ENCODE measurements at places on chromosomes 3 and 15.

DNA sequence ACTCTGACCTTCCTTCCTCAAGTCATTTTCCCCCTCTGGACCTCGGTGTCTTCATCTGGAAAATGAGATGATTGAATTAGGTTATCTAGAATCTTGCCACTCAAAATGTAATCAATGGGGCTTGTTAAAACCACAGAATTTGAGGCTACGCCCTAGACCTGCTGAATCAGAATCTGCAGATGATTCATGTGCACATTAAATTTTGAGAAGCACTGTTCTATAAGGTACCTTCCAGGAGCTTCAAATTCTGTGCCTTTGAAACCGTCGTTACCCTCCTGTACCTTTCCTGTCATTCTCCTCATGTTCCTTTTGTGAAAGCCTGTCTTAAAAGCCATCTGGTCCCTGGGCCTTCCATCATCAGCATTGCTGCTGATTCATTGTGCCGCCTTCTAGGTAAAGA, 172.4 kb upstream of the TOPAZ1 start:
- no peak for DNase-seq

DNA sequence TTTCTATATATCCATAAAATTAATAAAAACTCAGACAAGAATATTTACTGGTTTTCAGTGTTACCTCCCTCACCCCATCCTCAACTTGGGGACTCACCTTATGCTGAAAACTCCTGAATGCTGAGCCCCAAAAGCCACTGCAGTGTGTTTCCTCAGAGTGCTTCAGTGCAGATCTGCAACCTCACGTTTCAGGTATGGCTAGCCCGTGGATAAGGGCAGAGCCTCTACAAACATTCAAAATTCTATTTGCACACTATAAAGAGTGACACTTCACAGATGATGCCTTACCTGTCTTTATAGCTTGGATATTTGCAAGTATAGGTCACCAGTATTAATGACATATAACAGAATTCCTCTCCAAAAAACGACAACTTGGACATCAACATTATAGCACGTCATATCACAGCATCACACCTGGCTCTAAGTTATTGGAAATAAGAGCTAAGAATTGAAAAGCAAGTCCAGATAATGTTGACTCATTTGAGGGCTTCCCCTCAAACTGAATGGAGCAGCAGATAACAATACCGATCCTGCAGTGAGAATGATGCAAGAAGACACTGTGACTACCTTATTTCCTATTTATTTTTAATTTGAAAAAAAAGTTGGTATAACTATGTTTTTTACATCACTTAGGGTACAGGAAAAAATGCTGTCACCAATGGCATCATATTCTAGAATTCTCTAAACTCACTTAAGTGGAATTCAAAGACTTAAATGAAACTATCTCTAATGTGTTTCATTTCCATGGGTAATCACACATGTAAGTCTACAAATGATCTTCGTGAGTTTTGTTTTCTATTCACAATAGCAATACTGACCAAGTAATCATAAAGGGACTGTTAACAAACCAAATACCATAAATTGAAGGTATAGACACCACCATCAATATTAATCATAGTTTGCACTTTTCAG, 40.7 kb upstream of the RSL24D1 start:
- no peak for DNase-seq

DNA sequence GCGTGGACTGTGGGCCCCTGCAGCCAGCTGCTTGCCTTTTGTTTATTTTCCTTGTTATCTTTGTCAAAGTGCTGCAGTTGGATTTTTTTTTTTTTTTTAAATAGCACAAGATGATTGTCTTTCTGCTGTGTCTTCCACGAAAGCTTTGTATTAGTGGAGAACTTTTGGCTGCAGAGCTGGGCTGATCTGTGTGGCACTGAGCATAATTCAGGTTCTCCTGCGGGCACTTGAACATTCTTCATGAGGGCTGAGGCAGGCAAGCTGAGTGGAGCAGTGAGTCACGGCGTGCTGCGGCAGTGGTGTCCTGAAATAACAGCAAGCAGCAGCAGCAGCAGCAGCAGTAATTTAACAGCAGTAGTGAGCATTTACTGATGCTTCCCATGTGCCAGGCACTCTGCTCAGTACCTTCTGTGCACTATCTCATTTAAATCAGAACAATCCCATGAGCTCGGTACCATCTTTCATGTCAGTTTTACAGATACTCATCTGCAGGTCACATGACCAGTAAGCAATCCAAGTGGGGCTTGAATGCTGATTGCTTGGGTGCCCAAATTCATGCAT, 45.8 kb downstream of the MITF start:
- DNase-seq = no peak

DNA sequence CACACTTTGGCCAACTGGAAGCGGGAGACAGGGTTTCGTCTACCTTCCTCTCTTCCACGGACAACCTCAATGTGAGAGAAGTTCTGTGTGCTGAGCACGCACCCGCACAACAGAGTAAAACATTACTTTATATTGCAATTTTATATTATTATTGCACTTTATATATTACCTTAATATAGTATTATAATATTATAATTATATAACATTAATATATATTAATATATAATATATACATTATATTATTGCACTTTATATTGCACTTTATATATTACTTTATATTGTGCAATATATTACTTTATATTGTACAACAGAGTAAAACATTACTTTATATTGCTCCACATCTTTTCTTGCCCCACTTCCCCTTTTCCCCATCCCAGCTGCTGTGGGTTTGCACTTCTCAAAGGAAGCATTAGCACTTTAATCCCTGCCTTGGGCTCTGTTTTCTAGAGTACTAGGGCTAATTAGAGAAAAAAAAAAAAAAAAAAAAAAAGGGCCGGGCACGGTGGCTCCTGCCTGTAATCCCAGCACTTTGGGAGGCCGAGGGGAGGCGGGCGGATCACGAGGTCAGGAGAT, 76.4 kb upstream of the SLC4A7 start:
- no peak for DNase-seq

DNA sequence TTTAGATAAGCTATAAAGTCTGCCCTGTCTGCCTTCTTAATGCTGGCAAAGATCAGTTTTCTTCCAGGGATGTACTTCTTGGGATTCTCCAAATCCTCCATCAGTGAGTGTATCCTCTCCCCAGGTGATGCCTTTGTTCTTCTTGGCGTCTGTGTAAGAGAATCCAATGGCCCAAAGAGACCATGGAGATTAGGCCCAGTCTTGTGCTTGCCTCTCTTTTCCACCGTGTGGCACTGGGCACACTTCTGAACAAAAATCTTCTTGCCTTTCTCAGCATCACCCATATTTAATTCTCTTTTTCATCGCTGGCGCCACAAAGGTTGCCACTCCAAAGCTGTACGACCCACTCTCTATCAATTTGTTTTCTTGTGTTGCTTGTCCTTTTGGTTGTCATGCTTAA, 32.2 kb upstream of the TAMM41 start:
- no peak for DNase-seq

- DNase-seq = no peak
Observed at GRCh38 chr3:142735462-142735861, 11.6 kb downstream of the TRPC1 start.

DNA sequence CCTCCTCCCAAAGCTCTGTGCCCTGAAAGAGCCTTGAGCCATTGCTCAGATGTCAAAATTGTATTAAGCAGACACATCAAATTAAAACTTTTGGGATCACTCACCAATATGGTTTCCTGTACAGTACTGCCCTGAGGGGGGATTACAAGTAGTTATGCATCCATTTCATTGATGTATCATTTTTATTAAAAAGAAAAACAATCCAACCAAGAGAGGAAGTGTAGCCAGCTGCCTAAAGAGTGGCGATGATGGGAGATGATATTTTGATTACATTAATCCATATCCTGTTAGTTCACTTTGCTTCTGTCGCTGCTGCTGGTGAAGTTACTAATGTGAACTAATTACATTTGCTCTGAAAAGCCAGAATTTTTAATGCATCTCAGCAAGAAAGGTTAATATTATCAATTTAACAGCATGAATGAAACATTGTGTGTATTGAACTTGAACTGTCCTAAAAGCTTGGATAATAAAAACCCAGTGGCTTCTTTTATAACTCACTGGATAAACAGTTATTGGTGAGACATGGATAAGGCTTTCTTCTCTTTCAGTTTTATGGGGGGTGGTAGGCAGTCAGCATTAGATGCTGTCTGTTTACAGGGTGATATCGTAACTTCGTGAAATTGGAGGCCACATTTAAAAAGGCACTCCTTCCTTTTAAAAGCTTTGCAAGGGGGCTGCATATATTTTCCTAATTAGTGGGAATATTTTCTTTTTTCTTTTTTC, 87.7 kb downstream of the IGF1R start:
- no peak for DNase-seq

DNA sequence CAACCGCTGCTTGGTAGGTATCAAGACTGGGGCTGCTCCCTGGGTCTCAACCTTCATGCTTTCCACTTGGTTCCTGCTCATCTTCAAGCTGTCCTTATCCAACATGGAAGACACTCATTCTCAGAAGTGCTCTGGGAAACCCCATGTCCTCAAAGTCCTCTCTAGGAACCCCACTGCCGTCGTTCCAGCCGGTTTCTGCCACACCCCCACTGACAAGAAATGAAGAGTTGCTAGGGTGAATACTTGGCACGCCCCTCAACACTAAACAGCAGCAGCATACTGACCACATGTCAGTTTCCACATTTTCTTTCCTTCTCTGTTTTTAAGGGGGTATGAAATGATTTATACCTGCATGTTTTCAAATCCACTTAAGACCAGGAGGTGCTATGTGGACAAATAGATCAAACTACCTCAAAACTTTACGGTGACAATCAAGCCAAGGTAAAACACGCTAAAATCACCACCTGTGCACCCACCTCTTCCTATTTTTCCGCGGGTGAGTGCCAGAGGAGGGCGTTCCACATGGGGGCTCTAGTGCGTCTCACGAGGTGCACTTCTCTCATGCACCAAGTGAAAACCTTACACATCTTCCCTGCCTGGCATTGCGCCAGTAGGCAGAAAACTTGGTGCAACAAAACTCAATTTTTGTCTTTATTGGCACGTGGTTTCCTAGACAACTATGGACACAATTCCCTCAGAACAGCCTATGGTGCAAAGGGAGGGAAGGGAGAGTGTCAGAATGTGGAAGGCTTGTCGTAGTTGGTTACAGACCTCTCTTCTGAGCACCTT, 125.1 kb downstream of the TJP1 start:
- no peak for DNase-seq

DNA sequence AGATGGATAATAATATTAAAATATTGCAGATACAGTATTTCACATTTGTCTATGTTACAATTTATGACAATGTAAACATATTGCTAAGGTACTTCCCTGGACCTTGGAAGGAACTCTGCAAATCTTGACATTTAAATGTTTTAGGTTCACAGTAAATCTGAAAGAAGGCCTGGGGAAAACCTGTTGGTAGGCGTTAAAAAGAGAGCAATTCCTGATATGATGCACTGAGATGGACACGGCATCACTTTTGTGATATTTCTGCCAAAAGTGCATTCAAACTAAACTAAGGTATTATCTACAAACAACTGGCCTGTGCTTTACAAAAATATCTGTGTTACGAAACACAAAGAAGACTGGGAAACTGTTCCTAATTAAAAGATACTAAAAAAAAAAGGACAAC, 6.1 kb upstream of the TP63 start:
- DNase-seq = no peak

GRCh38 chr3:115982108-115982507, 358.8 kb downstream of the GAP43 start:
- DNase-seq = no peak

- DNase-seq = no peak
Observed at GRCh38 chr15:90981681-90982080, 12.7 kb downstream of the PRC1 start.

- DNase-seq = no peak
Observed at GRCh38 chr3:74537164-74537563, 77.3 kb downstream of the CNTN3 start.

- no peak for DNase-seq
Observed at GRCh38 chr3:133328373-133328772, 71.5 kb upstream of the BFSP2 start.

DNA sequence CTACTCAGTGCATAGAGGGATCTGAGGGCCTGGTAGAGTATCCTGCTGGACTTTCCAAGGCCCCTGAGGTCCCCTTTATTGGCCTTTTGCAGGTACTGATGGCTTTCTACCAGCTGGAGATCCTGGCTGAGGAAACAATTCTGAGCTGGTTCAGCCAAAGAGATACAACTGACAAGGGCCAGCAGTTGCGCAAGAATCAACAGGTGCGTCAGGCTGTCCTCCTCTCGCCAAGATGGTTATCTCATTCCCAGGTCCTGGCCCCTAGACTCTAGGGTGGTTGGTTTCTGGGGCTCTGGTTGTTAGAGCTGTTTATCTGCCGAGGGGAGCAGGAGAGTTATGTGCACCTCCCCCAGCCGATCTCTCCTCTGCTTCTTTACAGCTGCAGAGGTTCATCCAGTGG, 9.3 kb downstream of the EIF2B5 start:
- DNase-seq = no peak

DNA sequence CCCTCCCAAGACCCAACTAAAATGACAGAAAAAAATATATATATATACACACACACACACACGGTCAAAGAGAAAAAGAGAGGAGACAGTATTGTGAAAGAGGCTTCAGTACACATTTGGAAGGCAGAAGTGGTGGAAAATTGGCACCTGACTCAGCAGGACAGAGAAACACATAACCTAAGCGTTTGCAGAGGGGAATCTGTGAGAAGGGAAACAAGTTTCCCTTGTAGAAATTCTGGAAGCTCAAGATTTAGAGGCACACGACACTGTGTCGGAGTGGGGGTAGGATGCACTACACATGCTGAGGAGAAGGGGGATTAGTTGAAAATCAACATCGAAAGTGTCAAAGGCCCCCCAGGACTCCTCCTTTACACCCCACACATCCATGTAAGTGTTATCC, 53.1 kb downstream of the PAK2 start:
- DNase-seq = no peak

- peak; percentile 37 for DNase-seq
Observed at GRCh38 chr3:113552851-113553250, 20.5 kb downstream of the SIDT1 start.

DNA sequence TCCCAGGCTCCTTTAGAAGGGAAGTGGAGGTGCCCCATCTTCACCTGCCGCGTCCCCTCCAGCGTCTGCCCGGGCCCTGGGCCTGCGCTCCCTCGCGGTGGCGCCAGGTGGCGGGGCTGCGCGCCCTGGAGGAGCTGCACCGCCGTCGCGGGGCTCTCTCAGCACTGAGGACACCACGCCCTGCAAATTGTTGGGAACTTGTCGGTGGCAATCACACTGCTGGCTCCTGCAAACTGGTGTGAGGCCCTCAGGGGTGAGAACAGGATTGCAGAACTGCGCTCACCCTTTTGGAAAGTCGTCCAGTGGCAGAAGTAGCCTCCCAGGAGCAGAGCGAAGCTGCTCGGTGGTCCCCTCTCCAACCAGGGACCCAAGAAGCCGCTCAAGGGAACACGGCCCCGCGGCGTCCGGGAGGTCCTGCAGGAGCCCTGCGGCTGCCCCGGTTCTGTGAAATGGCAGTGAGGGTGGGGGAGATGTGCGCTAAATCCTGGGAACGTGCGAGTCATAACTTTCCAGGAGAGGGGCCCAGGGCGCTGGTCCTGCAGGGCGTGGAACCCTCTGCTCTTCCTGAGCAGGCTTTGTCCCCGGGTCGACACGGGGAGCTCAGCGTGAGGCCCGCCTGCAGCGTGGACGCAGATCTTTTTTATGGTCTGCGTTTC, 995 bp upstream of the LRRK1 start:
- DNase-seq = peak; percentile 20

DNA sequence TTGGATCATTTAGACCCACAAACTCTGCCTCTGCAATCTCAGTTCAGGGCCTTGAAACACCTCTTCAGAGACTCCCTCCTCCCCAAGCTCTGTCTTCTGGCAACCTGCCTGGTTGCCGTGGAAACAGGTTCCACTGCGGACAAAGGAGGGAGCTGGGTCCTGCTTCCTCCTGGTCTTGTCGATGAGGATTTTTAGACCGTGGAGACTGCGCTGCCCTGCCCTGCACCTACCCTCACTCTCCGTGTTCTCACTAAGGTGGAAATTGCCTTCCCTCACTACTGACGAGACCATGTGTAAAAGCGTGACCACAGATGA, at the start of gene RTP1:
TSS of gene RTP1 (plus strand) at position 152 of the 315 bp plus-strand sequence. CDS start at position 182, 30 bp downstream.
- no peak for DNase-seq

Data from immature natural killer cell (primary cell).